Activated T-helper 1 cell treated with Interleukin-2 at 50 U/mL for 16 hours (primary cell): ENCODE measurements at places on chromosomes 16 and 17.

GRCh38 chr16:69190598-69190997 lies 3.6 kb downstream of the SNTB2 start:
- DNase-seq: no peak

GRCh38 chr16:83994703-83995102 lies 26.7 kb downstream of the NECAB2 start:
- DNase-seq: no peak

DNA sequence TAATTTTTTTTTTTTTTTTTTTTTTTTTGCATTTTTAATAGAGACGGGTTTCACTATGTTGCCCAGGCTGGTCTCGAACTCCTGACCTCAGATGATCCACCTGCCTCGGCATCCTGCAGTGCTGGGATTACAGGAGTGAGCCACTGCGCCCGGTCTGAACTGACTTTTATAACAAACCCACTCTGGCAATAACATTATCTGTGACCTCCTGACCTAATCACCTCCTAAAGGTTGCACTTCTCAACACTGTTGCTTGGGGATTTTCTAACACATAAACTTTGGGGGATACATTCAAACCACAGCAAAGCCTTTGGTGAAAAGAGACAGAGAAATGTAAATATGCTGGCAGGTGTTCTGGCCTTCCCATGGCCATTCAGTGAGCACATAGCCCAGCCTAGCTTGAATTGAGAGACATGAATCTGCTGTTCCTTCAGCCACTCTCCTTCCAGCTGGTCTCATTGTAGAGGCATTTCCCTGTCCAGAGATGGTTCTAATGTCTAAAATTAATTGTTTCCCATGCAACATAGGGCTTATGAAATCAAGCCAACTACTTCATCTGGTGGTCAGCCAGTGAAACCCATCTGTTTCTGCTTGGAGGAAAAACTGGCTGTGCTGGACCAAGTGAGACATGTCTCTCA lies 28.3 kb downstream of the LYRM1 start:
- DNase-seq: no peak

DNA sequence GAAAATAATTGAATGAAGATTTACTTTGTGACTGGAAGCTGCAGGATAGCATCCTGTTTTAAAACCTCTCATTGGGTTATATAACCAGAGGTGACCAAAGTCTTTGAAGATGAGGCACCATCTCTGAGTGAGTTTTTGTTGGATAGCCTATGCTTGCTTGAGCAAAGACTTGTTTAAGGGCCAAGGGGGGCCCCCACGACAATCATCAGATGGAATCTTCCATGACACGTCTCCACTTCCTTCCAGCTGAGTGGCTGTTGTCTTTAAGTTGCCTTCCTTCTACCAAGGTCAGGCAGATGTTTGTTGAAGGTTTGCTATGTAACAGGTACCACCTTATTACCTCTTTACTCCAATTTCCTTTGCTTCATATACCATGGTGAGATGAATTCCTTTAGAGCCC lies 188.8 kb downstream of the PRKCA start:
- no peak for DNase-seq

DNA sequence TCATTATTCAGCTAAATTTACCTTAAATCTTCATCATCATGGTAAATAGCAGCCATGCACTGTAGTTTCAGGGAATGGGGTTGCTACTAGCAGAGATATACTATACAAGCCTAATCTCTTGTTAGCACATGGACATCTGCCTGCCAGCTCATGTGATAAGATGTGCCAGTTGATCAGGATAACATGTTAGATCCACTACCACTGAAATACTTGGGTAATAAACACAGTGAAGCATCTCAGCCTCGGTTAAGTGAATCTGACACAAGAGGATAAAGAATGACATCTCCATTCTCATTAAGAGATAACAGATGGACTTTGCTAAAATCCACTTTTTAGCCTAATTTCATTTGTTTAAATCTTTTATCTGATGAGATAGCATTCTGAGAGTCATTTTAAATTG lies 256.1 kb downstream of the CDH8 start:
- no peak for DNase-seq

GRCh38 chr16:27924411-27925118 lies 138.9 kb downstream of the GSG1L start:
- DNase-seq: no peak

GRCh38 chr16:73076324-73076810 lies 28.4 kb upstream of the ZFHX3 start:
- DNase-seq: no peak
